ENCODE measurements at places on chromosomes 7 and 10. TPM values are rescaled to one million over a fixed set of nuclear protein-coding genes. Genes with fewer than 3 reads are reported as not detected.

GRCh38 chr10:122845783-122846332 is at the start of gene CUZD1:
Gene CUZD1, minus strand, starts transcription at chr10:122845857. Its CDS starts 14 bp downstream, at chr10:122845843.
- no peak within 1 kb of the TSS for H3K4me3 ChIP-seq
- no peak within 1 kb of the TSS for H3K27ac ChIP-seq
- DNase-seq = no peak
- no peaks in the 10 kb centered on the region for H3K27me3 ChIP-seq
- H3K36me3 ChIP-seq = no peaks in the 10 kb centered on the region

The ZNF518A gene
- 15.0 TPM for total RNA-seq

DNA sequence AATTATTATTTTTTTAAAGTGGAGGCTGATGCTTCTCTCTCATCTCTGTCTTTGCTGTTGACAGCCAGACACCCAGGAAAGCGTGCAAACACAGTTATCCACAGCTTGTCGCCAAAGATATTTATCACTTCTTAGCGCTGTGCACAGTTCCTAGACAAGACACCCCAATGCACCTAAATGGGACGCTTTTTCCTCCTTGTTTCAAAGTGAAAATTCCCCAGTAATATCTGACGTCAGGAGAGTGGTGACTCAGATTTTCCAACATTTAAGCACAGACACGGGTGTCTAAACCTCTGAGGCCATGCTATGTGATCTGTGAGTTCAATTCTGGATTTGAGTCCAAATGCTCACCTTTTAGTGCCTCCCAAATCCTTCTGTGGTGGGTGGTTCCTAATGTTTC is 151.6 kb downstream of the EMX2 start:
- no peak overlapping the region for H3K27ac ChIP-seq
- H3K27me3 ChIP-seq = no peaks in the 10 kb centered on the region
- H3K36me3 ChIP-seq = no peaks in the 10 kb centered on the region

The ADAM12 gene
- 0.11 TPM for total RNA-seq

GRCh38 chr10:125549653-125550052 is 133.3 kb downstream of the TEX36 start:
- H3K36me3 ChIP-seq = no peaks in the 10 kb centered on the region
- no peaks in the 10 kb centered on the region for H3K4me1 ChIP-seq
- no peak overlapping the region for H3K4me3 ChIP-seq
- H3K27me3 ChIP-seq = no peaks in the 10 kb centered on the region
- H3K27ac ChIP-seq = no peak overlapping the region
- DNase-seq = no peak

DNA sequence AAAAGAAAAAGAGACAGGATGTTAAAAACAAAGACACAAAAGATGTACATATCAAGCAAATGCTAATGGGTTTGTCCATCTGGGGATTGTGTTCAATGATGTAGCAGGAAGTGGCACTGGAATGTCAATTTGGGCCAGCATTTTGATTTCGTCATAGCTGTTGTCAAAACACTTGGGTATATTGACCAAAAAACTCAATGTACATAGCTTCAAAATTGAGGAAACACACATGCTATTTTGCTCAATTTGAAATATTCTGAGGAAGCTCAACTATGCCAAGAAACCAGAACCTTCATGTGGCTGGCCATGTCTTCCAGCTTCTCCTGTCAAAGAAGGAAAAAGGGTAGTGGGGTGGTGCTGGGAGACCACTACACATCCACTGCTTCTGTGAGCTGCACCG is 212.7 kb upstream of the GHITM start:
- no peaks in the 10 kb centered on the region for H3K36me3 ChIP-seq
- no peak overlapping the region for H3K4me3 ChIP-seq
- no peaks in the 10 kb centered on the region for H3K4me1 ChIP-seq

DNA sequence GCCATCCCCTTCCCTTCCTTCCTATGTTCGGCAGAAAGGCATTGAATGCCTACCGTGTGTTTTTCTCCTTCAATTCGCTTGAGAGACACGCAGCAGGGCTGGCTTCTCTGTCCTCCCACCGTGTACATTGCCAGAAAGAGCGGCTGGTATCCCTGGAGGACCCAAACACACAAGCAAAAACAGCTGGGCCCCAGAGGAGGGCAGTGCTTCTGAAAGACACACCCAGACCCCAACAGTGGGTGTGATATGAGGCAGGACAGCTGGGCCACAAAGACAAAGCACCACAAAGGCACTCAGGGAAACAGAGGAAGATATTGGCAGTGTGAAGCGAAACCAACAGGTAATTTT is 133.1 kb upstream of the SH2B2 start:
- no peaks in the 10 kb centered on the region for H3K27me3 ChIP-seq
- H3K4me3 ChIP-seq = no peak overlapping the region
- no peaks in the 10 kb centered on the region for H3K36me3 ChIP-seq
- H3K27ac ChIP-seq = no peak overlapping the region

The BEND7 gene
- not detected for total RNA-seq

DNA sequence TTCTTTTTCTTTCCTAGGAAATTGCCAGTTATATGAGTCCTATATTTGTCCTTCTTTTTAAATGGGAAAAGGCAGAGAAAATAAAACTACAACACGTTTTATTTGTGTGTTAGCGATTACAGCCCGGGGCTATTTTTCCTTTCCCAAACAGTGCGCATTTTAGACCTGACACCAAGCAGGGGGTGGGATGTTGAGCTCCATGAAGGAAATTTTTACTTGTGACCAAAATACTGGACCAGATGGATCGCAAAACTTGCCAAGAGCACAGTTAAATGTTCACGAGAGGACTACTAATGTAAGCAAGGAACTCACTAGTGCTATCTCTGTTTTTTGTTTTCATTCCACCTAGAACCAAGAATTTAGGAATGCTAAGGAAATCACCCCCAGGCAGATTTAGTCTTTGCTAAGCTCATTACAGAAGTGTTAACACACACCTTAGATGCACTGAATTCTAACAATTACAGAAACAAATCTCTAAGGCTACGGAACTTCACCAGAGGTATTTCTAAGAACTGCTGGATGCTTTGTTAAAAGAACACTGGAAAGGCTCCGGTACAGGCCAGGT is 114.8 kb downstream of the JAZF1 start:
- no peaks in the 10 kb centered on the region for H3K4me1 ChIP-seq
- no peak overlapping the region for H3K4me3 ChIP-seq
- no peak overlapping the region for H3K27ac ChIP-seq
- no peaks in the 10 kb centered on the region for H3K36me3 ChIP-seq
- DNase-seq = no peak
- no peaks in the 10 kb centered on the region for H3K27me3 ChIP-seq

DNA sequence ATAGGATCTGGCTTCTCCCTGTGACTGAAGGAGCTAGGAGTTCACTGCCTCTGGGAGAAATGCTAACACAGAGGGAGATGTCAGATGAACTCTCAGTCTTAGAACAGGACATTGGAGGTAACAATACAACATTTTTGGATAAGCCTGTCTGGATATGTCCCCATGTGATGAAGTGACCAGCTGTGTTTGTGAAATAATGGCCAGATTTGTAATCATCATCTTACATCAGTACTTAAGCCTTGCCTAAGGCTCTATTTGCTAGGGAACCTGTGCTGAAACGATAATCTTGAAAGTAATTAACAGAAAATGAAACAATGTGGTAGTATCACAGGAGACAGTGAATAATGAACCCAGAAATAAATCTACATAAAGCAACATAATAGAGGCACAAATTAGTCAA is 56.2 kb downstream of the CRPPA start:
- no peak overlapping the region for H3K27ac ChIP-seq
- H3K4me1 ChIP-seq = no peaks in the 10 kb centered on the region
- no peak for DNase-seq
- no peak overlapping the region for H3K4me3 ChIP-seq
- no peaks in the 10 kb centered on the region for H3K27me3 ChIP-seq

- H3K4me1 ChIP-seq = no peaks in the 10 kb centered on the region
- no peaks in the 10 kb centered on the region for H3K27me3 ChIP-seq
- H3K27ac ChIP-seq = no peak overlapping the region
- H3K4me3 ChIP-seq = no peak overlapping the region
- no peaks in the 10 kb centered on the region for H3K36me3 ChIP-seq
Measured at GRCh38 chr7:95411036-95411435, 14.9 kb upstream of the PON3 start.

DNA sequence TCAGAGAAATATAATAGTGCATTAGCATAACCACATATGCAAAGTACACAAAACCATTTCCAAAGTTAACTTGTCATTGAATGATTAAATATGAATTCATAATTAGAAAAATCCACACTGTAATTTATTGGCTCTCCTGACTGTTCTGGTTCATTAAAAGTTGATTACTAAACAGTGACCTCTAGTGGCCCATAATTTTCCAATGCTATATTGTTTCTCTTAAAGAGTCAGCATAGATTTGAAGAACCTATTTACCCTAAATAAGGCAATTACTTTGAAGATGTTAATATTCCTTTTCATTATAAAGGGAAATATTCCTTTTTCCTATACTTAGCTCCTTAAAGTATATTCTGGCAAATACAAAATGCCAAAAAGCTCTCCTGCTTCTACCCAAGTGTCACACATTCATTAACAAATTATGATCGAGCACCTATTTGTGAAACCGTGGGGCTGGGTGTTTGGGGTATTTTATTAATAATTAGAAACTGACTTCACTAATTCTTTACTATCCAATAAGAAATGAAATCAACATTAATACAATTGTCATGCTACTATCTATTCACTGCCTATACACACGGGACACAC is 86.2 kb downstream of the HIBADH start:
- no peaks in the 10 kb centered on the region for H3K36me3 ChIP-seq
- H3K4me1 ChIP-seq = no peaks in the 10 kb centered on the region
- peak; percentile 12 for DNase-seq
- H3K4me3 ChIP-seq = no peak overlapping the region

DNA sequence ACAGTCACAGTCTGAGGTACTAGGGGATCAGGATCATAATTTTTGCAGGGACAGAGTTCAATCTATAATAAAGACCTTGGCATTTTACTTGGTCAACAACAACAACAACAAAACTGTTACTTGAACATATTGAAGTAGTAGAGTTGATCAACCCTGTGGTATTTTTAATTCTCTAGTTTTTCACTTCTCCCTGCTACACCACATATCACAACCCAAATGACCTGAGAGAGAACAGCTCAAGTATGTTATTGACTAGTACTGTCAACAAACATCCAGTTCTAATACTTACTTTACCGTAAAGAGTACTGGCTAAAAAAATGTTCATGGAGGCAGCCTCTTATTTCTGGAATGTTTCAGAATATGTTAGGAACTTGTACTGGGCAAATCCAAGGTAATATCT is 90.5 kb upstream of the FAM3C start:
- H3K27ac ChIP-seq = no peak overlapping the region
- H3K27me3 ChIP-seq = no peaks in the 10 kb centered on the region
- H3K4me3 ChIP-seq = no peak overlapping the region
- H3K4me1 ChIP-seq = no peaks in the 10 kb centered on the region
- no peaks in the 10 kb centered on the region for H3K36me3 ChIP-seq
- DNase-seq = no peak

DNA sequence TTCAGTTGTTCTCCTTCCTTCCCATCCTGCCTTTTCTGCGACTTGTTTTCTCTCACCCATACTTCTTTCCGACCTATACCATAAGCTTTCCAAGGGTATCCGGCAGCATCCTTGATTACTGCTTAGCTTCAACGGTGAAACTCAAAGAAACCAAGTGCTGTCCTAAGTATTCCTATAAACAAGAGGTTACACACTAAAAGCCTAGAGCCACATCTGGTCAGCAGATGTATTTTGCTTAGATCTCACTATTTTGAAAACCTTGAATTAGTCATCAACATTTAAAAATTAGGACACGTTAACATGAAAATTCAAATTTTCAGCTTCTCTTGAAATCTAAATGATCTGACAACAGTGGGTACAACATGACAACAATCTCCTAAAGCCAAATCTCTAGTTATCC is 20.0 kb downstream of the ARHGAP21 start:
- H3K4me3 ChIP-seq = no peak overlapping the region
- no peak overlapping the region for H3K27ac ChIP-seq
- no peak for DNase-seq
- H3K36me3 ChIP-seq = no peaks in the 10 kb centered on the region
- H3K4me1 ChIP-seq = peaks cover 11% of the 10 kb centered on the region

GRCh38 chr7:33503014-33503413 is 373.6 kb downstream of the BBS9 start:
- no peak overlapping the region for H3K27ac ChIP-seq
- no peaks in the 10 kb centered on the region for H3K36me3 ChIP-seq
- DNase-seq = no peak
- H3K27me3 ChIP-seq = no peaks in the 10 kb centered on the region
- H3K4me1 ChIP-seq = no peaks in the 10 kb centered on the region
- no peak overlapping the region for H3K4me3 ChIP-seq

DNA sequence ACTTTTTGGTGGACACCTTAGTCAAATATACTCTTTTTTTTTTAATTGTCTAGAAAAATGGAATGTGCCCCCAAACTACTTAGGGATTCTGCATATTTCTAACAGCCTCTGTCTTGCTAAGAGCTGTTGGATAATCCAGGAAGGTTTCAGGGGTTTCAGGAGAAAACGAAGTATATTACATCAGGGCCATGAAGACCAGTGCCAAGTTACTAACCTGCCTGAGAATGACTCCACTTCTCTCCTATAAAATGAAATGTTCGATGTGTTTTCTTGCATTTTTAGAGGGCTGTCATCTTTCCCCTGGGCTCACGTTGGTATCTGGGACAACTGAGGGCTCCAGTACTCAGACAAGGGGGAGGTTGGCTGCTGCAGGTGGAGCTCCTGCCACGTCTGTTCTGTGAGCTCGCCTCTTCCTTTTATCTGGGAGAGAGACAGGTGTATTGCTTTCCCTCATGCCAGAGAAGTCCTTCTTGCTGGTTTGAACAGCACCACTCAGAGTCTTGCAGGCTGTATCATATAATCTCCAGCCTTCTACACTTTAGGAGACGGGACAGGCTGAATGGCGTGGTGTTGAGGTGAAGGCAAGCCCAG is 71.3 kb downstream of the CAMK1D start:
- H3K27me3 ChIP-seq = no peaks in the 10 kb centered on the region
- no peak overlapping the region for H3K4me3 ChIP-seq
- DNase-seq = no peak
- H3K4me1 ChIP-seq = no peaks in the 10 kb centered on the region
- H3K36me3 ChIP-seq = no peaks in the 10 kb centered on the region

- H3K36me3 ChIP-seq = no peaks in the 10 kb centered on the region
- H3K27me3 ChIP-seq = no peaks in the 10 kb centered on the region
- H3K4me1 ChIP-seq = peaks cover 7% of the 10 kb centered on the region
- no peak for DNase-seq
Measured at GRCh38 chr7:25940086-25940906, 211.7 kb upstream of the NFE2L3 start.

The EFCAB10 gene
- total RNA-seq = not detected

- no peaks in the 10 kb centered on the region for H3K27me3 ChIP-seq
- H3K4me1 ChIP-seq = peaks cover 64% of the 10 kb centered on the region
- no peaks in the 10 kb centered on the region for H3K36me3 ChIP-seq
- DNase-seq = no peak
- H3K4me3 ChIP-seq = peak overlapping the region; percentile 47
- H3K27ac ChIP-seq = no peak overlapping the region
Measured at GRCh38 chr7:142477079-142477651, 219.3 kb upstream of the PRSS58 start.

GRCh38 chr7:14739168-14739840 is 163.2 kb downstream of the DGKB start:
- no peaks in the 10 kb centered on the region for H3K4me1 ChIP-seq
- H3K36me3 ChIP-seq = no peaks in the 10 kb centered on the region
- no peak overlapping the region for H3K27ac ChIP-seq
- no peak for DNase-seq

The CALHM1 gene
- not detected for total RNA-seq

The TMEM229A gene
- not detected for total RNA-seq

- no peaks in the 10 kb centered on the region for H3K36me3 ChIP-seq
- no peak for DNase-seq
- H3K4me1 ChIP-seq = peaks cover 8% of the 10 kb centered on the region
- H3K27me3 ChIP-seq = peaks cover 5% of the 10 kb centered on the region
- H3K27ac ChIP-seq = no peak overlapping the region
Measured at GRCh38 chr10:62264702-62265436, 3.8 kb downstream of the RTKN2 start.

All from CD8-positive, alpha-beta memory T cell (primary cell).